AML-193 (cell line): ENCODE measurements at places on chromosomes 2 and 18.

DNA sequence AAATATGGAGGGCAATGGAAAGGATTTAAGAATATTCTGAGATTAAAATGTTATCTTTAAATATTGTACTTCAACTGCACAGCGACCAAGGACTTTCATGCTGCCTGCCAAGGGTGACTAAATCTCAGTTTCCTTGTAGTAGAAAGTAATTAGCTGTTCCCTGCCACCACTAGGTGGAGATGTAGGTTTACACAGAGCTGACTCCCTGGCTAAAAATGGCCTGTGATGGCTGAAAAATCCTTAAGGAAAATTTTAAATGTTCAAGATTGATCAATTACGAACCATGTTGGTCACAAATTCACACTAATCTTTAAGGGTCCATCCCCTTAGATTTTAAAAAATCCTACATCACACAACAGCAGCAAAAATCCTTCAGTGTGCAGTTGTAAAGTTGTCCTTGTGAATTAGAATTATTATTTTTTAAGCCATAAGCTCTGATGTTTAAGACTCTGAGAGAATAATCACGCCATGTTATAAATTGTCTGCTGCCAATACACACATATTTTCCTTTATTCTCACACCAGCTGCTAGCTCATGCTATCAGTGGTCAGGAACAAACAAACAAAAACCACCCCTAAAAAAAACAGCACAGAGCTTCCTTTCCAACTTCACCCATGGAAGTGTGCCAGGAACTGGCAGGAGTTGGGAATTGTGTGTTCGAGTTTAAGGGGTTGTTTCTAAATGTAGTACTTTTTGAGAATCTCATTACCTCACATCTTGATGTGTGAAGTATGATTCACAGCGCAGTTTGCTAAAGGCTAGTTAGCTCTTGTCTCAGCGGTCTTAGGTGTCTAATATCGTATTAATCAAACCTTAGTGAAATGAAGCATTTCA, 399.8 kb downstream of the TMEM182 start:
- DNase-seq, result peak; percentile 55

GRCh38 chr2:69119104-69119894, 106.3 kb downstream of the ANTXR1 start:
- DNase-seq, result no peak

- DNase-seq, result no peak
Observed at GRCh38 chr2:69589973-69590652, 53.4 kb downstream of the AAK1 start.

DNA sequence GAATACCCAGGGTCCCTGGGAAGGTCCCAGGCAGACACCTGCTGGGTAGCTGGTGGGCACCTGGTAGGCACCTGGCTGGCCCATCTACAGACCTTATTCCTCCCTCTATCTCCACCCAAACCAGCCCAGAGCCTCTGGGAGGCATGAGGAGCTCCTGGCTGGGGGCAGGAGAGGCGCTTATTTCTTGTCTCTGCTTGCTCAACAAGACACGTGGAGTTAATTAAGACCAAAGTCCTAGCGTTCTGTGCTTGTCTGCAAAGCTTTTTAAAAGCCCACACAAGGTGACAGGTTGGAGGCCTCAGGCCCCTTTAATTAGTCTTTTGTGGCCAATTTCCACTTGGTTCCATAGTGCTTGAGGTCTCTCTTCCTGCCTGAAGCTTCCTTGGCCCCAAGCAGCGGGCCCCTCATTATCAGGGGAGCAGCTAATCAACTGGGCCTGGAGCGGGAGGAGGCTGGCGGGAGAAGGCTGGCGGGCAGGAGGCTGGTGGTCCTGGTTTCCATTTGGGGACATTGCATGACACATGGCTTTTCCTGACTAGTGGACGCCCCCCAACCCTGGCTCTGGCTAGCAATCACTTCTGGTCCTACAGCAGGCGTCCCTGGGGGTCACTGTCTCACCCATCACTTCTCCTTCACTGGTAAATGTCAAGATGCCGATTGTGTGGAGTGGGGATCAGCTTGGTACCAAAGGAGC, 65.4 kb upstream of the HDAC4 start:
- no peak for DNase-seq

- no peak for DNase-seq
Observed at GRCh38 chr2:223894009-223894408, 51.1 kb downstream of the WDFY1 start.

DNA sequence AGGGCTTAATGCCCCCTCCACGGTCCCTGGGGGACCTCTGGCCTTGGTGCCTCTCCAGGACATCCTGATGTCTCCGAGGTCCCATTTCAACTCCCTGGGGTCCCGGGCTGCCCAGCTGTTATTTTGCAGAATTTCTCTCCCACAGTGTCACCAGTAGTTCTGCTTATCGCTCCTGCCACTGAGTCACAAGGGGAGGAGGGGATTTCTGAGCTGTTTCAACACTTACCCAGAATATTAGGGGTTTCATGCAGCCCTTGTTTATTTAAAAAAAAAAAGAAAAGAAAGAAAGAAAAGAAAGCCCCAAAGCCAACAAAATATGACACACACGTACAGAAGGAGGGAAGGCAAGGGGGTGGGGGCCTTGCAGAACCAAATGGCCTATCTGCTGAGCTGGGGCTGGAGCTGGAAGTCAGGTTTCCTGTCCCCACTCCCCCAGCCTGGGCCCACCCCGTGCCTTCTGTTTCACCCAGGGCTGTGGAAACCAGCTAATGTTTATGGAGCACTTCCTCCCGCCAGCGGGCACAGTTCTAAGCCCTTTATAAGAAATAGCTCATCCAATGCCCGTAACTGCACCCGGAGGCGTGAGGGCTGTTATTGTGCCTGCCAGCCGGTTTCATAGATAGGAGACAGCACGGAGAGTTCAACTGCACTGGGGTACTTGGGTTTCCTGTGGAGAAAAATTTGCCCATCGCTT, 8.4 kb upstream of the ARID5A start:
- DNase-seq, result peak; percentile 57

GRCh38 chr18:46297621-46298020, 193.4 kb downstream of the HAUS1 start:
- DNase-seq, result no peak

DNA sequence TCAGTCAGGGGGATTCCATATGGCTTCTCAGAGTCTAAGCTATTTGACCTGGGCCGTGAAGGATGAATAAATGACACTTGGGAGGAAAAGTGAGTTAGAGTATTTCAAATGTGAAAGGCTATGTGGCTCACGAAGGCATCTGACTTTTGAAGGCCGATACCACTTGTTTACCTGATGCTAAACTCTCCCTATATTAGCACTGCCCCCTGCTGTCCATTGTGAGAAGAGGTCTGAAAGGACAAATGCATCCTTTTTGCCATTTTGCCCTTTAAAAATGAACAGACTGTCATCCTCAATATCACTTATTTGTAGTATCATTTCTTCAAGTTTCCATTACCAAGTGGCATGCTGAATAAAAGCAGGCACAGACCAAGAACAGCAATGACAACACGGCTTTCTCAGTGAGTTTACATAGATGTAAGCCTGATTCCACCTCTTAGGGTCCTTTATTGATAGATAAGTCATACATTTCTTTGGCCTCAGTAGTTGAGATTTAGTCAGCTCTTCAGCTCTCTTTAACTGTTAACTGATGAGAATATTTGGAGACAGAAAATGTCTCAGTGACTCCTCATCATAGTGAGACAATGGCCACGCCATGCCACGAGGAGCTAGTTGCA, 40.1 kb downstream of the DOCK10 start:
- DNase-seq, result peak; percentile 50

DNA sequence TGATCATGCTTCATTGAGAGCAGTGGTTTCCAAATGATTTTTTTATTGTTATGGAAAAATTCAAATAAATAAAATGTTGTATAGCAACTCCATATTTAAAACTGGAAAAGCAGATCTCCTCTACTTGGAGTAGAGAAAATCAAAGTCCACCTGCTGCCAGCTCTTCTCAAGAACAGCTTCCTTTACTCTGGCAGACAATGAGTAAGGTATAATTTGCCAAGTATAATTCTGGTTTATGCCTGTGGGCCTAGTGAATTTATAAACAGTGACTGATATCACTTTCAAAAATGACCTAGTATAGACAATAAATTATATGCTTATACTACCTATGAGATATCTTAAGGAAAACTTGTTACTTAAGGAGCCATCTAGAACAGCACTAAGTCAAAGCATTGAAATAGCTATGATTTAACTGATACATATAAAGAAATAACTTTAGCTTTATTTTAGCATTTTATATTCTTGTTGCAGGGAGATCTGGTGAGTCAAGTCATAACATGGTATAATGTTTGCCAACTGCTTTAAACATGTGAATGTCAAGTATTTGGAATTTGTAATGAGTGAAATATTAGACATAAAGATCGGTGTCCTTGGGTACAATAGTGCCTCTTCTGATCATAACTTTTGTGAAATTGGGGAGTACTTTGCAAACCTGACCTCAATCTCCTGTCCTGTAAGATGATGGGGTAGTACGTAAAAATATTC, 1389.1 kb upstream of the PIK3C3 start:
- no peak for DNase-seq

GRCh38 chr2:187922846-187923245, 368.6 kb upstream of the TFPI start:
- DNase-seq, result no peak

DNA sequence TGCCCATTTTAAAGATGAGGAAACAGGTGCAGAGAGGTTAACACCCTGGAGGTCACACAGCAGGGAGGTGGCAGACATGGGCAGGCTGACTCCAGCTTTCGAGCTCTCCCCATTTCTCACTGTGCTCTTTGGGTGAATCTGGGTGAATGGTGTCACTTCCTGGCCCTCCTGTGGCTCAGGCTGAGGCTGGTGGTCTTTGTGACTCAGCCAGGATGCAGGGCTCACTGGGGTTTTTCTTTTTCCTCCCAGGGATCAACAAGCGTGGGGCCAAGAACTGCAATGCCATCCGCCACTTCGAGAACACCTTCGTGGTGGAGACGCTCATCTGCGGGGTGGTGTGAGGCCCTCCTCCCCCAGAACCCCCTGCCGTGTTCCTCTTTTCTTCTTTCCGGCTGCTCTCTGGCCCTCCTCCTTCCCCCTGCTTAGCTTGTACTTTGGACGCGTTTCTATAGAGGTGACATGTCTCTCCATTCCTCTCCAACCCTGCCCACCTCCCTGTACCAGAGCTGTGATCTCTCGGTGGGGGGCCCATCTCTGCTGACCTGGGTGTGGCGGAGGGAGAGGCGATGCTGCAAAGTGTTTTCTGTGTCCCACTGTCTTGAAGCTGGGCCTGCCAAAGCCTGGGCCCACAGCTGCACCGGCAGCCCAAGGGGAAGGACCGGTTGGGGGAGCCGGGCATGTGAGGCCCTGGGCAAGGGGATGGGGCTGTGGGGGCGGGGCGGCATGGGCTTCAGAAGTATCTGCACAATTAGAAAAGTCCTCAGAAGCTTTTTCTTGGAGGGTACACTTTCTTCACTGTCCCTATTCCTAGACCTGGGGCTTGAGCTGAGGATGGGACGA, 13.2 kb downstream of the ITM2C start:
- DNase-seq, result no peak

GRCh38 chr2:156649596-156649995, 213.4 kb downstream of the GPD2 start:
- DNase-seq, result no peak

DNA sequence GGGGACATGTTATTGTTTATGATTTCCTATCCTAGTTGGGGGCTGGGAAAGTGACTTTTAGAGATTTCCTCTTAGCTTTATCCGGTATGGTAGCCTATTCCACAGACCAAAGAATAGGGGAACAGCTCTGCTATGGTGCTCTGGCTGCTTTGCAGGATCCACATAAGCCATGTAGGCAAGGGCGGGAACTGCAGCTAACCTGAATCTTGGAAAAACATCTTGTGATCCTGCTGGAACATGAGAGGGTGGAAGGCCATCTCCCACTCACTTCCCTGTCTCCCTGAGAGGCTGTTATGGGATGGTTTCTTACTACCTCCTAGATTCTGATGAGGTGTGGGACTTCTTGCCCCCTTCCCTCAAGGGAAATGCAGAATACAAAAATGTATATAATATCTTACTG, 2.0 kb upstream of the DARS1 start:
- DNase-seq, result no peak

- peak; percentile 86 for DNase-seq
Observed at GRCh38 chr18:57630002-57630753, 8.5 kb upstream of the NARS1 start.

GRCh38 chr2:49032126-49032525, 122.2 kb downstream of the FSHR start:
- no peak for DNase-seq

GRCh38 chr2:16251511-16252225, 311.3 kb downstream of the MYCN start:
- DNase-seq, result no peak

GRCh38 chr18:63224630-63225029, 94.9 kb downstream of the BCL2 start:
- no peak for DNase-seq

DNA sequence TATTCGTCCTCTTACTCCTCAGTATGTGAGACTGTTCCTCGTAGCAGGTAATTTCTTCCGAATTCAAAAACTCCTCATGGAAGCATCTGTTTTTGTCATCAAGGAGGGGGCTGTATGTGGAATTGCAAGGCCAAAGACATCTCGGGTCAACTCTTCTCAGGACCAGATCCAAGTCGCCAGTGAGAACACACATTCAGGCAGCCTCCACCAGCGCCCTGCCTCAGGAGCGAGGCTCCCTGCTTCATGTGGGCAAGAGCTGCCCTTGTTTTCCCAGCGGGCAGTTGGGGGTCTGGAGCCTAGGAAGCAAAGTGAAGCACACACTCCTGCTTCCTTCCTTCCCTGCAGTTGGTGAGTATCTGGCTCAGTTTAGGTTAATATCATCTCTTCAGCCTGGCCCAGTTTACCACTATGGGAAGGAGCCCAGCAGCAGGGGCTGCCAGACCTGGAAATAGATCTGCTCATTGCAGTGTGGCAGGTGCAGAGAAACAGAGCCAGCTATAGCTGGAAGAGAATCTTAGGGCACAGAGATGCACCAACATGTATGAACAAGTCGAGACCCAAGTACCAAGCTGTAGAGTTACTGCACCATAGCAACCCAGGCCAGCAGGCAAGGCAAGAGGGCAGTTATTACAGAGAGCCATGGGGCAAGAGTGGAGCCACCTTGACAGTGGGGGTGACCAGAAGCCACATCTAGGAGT, 25.3 kb downstream of the TMEM127 start:
- DNase-seq, result no peak

GRCh38 chr2:226208726-226209125, 590.9 kb downstream of the IRS1 start:
- DNase-seq, result no peak

GRCh38 chr2:119523383-119523951, 816 bp downstream of the SCTR start:
- DNase-seq, result no peak

DNA sequence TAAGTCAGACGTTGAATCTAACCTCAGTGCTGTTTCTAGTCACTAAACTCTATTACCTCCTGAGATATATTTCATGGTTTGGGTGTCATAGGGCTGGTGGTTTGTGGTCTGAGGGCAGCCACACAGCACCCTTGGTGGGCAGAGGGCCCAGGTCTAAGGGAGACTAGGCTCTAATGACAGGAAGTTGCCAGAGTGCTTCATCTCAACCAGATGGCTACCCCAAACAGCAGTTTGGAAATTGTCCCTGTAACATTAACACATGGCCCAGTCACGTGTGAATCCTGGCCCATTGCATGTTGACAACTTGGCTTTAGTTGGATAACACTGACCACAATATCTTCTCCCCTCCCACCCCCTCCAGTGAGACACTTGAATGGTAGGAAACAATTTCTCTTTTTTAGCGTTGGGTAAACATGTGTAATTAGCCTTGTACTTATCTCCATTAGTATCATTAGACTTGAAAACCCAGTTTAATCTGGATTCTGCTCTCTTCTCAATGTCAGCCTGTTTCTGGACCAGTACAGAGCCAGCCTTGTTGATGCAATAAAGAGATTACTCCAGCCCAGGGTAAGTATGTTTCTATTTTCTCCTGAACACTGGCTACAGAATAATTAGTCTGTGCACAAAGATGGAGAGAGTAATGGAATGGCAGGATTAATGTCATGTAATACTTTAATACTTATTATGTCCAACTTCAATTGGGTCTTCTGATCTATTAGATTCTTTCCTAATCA, 187.8 kb upstream of the SIX3 start:
- peak; percentile 75 for DNase-seq
